ENCODE measurements at places on chromosomes 4 and X. TPM values are rescaled to one million over a fixed set of nuclear protein-coding genes. Genes with fewer than 3 reads are reported as not detected.

GRCh38 chr4:56790691-56791091 is 30.8 kb downstream of the SPINK2 start:
- peak; percentile 49 for DNase-seq

DNA sequence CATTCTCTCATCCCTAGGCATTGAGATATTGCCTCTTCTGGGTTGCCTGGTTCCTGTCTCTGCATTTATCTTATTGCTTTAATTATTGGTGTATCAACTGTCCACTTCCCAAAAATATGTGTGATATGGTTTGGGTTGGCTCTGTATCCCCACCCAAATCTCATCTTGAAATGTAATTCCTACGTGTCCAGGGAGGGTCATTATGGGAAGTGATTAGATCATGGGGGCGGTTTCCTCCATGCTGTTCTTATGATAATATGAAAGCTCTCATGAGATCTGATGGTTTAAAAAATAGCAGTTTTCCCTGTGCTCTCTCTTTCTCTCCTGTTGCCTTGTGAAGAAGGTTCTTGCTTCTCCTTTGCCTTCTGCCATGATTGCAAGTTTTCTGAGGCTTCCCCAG is 308.3 kb upstream of the HS3ST1 start:
- no peak for DNase-seq

The DCAF12L1 gene
- polyA plus RNA-seq: 0.50 TPM

- DNase-seq: no peak
Measured at GRCh38 chr4:122614621-122615020, 6.2 kb downstream of the IL21 start.
